ENCODE measurements at places on chromosomes 6 and 20.

- DNase-seq: peak; percentile 10
Measured at GRCh38 chr6:38631186-38631783, 8.4 kb downstream of the BTBD9 start.

- DNase-seq: no peak
Measured at GRCh38 chr6:3230900-3231246, 3.4 kb upstream of the TUBB2B start.

DNA sequence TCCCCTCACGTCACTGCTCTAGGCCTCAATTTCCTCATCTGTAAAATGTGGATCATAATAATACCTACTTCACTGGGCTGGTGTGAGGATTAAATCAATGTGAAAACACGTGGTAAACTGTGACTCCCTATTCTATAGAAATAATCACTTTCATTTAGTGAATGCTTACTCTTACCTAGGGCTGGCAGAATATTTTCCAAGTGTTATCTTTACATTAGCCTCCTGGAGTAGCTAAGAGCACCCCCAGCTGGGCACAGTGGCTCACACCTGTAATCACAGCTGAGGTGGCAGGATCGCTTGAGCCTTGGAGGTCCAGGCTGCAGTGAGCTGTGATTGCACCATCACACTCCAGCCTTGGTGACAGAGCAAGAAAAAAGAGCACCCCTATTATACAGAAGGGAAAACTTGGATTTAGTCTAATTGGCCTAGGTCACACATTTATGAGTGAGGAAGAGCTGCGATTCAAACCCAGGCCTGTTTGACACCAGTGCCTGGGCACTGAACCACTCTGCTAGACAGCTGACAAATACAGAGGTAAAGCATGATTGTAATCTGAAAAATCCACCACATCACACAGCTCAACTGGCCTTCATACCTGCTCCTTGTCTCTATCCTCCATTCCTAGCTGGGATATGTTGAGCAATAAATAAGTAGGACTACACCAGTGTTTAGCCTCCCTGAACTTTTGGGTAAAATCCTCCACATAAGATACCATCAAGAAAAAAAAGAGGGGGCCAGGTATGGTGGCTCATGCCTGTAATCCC lies 1.4 kb upstream of the SNTA1 start:
- DNase-seq: no peak

- DNase-seq: no peak
Measured at GRCh38 chr6:125294036-125294435, 7.7 kb downstream of the HDDC2 start.

- DNase-seq: no peak
Measured at GRCh38 chr6:129583866-129584265, 126.1 kb downstream of the ARHGAP18 start.

GRCh38 chr6:143840595-143841265 lies 2.4 kb upstream of the LTV1 start:
- peak; percentile 31 for DNase-seq

- DNase-seq: no peak
Measured at GRCh38 chr6:128305976-128306375, 214.4 kb downstream of the PTPRK start.

DNA sequence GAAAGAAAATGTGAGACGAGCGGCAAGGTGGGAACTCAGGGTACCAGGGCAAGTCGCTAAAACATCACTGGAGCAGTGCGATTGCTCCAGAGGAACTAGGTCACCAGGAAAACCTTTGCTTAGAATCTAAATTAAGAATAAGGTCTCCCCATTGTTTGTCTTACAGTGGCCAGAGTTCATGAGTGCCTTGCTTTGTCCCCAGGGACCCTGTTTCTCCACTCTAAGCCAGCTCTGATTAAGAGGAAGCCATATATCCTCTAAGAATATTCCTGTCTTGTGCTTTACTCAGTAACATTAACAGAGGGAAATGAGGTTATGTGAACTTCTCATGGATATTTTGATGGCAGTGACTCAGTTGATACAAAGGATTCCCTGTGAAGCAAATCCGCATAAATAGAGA lies 305.8 kb downstream of the CD83 start:
- DNase-seq: no peak

DNA sequence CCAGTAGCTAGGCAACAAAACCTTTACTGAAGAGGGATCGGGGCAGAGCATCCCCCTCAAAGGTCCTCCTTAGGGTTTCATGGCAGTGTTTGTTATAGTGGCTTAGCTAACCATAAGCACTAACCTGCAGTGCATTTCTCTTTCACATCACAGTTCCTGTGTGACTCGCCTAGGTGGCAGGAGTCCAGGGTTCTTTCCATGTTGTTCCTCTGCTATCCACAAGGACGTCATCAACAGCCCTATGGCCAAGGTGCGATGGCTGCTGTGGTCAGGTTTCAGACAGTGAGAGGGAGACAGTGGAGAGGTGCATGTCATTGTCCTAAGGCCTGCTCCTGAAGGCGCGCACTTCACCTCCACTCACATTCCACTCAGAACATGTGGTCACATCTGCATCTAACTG lies 38.8 kb upstream of the FOXA2 start:
- DNase-seq: no peak

DNA sequence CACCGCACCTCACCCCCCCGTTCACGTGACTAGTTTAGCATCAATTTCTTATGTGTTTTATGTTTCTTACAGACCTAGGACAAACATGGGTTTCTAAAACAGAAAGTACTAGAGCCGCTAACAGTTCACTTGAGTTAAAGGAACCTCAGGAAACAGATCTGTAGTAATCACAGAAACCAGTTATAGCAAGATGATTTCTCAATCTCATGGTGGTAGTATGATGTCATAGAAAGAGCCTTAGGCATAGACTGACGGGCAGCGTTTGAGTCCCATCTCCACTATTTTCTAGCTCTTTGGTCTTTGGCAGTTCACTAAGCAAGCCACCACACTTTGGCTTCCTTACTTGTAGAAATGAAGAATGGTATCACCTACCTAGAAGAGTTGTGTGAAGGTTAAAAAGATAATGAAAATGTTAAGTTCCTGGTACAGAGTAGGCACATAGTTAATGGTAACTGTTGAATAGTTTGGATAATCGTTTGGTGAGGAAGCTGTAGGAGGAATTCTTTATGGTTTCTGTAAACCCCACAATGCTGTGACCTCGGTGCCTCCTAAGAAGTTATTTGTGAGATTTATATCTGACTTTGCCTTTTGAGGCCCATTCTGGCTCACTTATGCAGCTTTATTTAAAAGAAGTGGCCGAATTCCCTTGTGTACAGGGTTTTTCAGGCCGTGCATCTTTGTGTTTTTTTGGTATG lies 21.3 kb downstream of the CTNNBL1 start:
- peak; percentile 90 for DNase-seq

GRCh38 chr6:134103006-134103405 lies 50.6 kb upstream of the SLC2A12 start:
- DNase-seq: no peak

DNA sequence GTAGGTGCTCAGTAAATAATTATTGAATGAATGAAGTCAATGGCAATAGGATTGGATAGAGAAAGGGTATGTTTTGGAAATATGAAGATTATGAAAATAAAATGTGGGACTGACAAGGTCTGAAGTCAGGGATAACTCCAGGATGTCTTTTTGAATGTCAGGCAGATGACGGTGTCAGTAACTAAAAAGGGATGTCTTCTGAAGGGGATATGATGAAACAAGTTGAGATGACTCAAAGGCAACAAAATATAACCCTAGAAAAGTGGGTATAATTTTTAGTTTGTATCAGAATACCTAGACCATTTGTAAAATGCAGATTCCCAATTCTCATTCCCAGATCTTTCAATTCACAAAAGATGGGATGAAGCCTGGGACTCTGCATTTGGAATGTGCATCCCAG lies 257.3 kb upstream of the SGK1 start:
- DNase-seq: peak; percentile 15

DNA sequence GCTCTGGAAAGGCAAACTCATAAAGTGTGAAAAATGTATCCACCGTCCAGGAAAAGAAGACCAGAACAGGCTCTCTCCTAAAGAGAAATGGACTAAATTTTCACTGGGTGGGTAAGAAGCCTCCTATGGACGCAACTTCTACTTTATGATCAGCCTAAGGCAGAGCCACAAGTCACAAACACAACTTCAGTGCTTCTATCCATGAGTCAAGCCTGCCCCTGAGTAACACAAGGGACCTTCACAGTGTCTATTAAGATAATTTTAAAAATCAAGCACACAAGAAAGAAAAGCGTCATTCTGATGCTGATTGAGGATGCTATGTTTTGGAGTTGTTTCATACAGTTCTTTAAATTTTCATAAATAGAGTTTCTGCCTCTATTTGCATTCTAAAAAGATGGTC lies 601.7 kb upstream of the ARID1B start:
- DNase-seq: no peak

GRCh38 chr6:142728364-142728763 lies 216.6 kb downstream of the HIVEP2 start:
- DNase-seq: no peak

DNA sequence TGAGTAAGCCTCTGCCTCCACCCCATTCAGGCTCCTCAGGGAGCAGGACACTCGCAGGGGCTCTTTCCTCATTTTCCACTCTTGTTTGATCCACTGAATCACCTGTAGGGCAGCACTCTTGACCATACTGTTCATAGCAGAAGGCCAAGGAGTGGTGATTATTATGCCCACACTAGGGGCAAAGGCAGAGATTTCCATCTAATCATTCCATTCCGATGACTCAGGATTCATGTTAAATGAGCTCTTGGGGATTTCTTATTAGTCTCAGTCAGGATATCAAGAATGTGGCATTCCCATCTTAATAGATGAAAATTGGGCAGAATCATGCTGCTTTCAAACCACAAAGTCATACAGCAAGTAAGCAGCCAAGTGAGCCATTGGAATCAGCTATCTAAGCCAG lies 101.9 kb upstream of the MOCS1 start:
- DNase-seq: no peak

DNA sequence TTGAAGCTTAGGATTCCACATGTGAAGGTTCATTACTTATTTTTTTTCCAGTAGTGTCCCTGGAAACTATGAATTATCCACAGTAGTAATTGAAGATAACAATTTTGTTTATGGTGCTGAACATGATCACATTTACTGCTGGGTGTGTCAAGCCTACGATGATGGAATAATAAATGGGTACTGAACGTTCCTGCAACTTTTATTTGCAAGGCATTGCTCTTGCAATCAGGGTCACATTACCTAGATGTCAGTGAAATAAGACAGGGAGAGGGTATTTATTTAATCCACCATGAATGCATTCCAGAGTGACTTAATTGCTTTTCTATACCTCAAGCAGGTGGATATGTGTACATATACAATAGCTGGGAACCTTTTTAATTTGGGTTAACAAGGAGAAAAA lies 27.0 kb upstream of the MLIP start:
- no peak for DNase-seq

DNA sequence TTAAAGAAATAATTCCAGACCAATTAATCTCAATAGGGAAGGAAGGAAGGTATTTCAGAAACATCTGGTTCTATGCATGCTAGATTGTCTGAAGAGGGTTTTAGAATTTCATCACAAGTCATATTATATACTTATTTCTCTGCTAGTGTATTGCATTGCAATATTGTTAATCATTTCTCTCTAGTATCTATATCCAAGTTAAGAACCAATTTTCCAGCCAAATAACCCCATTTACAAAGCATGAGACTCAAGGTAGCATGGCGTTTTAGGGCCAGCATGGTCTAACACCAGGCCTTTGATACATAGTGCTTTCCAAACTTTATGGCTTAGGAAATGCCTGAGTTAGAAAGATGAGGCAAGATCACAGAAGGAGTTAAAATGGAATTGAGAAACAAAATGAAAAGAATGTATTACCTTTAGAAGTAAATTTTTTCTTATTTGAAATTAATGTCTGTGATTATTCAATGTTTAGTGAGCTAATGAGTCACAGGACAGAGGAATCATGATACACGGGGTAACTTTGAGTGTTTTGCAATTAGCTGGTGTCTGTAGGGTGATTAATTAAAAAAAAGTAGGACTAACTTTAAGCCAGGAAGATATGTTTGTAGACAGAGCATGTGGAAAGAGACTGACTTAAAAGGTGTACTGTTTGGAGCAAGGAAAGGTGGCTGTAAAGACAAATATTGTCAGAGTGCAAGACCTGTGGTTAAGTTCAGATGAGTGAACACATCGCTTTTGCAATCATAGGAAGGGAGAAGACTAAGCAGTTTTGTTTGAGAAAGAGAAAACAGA lies 1006.2 kb upstream of the CITED2 start:
- peak; percentile 3 for DNase-seq

DNA sequence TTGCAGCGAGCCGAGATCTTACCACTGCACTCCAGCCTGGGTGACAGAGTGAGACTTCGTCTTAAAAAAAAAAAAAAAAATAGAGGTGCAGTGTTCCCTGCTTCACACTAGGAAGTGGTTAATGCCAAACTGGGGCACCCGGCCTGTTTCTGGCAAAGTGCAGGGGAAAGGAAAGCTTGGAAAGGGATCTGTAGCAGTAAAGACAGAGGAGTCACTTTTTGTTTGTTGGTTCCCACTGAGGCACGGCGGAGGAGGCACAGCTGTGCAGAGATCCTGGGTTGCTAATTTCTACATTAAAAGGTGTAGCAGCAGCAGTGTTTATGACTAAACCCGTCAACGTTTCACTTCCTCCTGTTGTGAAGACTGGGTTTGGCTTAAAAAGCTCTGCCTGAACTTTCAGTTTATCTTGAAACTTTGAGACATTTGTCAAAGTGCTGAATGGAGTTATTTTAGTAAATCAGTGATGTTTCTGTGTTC lies 125.6 kb downstream of the CARMIL1 start:
- DNase-seq: peak; percentile 43

DNA sequence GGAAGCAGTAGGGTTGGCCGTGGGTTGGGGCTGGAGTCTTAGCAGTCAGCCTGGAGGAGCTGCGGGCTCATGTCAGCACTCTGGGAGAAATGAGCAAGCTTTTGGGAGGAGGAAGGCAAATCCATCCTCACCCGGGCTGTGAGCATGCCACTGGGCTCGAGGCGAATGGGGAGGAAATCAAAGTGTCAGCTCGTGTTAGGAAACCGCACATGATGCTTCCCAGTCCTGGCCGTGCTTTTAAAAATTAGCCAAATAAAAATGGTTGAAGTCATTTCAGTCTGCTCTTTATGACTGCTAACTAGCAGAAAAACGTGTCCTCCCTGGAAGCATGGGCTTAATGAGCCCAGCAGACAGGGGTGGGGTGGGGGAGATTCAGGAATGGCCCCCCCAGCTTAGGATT lies 98.1 kb downstream of the NFATC2 start:
- DNase-seq: no peak

- DNase-seq: no peak
Measured at GRCh38 chr6:22966691-22967422, 397.5 kb downstream of the HDGFL1 start.

DNA sequence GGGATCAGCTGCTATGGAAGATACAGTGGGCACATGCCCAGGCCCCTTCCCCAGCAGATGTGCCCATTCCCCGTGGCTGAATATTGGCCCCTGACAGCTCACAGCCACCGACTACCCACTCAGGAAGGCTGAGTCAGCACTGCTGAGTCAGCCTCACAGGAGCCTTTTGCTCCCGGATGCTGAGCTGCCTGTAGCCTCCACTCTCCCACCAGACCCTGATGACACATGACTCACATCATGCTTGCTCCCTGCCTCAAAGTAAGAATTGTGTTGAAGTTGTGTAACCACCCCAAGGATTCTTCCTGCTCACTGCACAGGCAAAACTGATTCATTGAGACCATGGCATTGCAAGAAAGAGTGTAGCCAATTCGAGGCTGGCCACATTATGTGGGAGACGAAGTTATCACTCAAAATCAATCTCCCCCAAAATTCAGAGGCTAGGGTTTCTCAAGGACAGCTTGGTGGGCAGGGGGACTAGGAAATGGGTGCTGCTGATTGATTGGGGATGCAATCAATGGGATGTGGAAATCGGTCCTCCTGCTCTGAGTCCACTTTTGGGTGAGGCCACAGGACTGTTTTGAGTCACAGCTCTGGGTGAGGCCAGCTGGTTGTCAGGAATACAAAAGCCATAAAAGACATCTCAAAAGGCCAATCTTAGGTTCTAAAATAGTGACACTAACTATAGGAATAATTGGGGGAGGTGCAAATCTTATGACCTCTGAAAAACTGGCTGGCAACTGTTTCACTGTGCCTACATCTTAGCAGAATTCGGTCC lies 556.6 kb upstream of the CDH4 start:
- DNase-seq: no peak
